MV-4-11 (cell line): ENCODE measurements at places on chromosomes 12 and 14.

DNA sequence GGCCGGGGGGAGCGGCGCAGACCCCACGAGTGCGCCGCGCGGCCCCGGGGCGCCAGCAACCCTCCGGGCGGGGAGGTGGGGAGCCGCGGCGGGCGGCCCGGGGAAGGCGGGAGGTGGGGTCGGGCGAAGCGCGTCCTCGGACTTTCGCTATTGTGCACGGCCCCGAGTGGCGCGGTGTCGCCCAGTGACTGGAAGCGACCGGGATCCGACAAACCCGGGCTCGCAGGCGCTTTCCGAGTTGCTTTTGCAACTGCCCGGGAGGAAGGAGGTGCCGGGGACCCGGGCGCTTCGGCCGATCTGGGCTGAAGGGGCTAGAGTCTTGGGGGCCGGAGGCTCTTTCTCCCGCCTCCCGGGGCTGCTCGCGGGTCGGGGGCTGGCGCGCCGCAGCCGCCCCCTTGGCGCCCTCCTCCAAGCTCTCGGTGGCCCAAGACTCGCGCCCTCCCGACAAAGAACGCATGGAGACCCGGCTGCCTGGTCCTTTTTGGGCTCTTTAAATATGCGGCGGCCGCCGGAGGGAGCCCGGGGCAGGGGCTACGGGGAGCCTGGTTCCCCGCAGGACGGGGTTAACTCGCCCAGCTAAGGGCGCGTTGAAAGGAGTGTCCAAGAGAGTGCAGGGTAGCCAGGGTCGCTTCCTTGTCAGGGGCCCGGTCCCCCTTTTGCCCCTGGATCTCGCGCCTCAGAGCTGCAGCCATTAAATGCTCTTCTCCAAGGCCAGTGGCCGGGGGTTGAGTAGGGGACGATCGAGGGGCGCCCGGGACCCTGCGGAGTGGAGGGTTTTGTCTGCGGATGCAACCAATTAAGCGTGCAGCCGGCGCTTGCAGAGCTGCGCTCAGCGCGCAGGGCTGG, 1.4 kb downstream of the HMGA2 start:
- no peak for DNase-seq

- DNase-seq = no peak
These were observed 62.6 kb downstream of the SMUG1 start for GRCh38 chr12:54126029-54126695.

- peak; percentile 37 for DNase-seq
These were observed 8.7 kb upstream of the SDSL start for GRCh38 chr12:113413488-113413939.

DNA sequence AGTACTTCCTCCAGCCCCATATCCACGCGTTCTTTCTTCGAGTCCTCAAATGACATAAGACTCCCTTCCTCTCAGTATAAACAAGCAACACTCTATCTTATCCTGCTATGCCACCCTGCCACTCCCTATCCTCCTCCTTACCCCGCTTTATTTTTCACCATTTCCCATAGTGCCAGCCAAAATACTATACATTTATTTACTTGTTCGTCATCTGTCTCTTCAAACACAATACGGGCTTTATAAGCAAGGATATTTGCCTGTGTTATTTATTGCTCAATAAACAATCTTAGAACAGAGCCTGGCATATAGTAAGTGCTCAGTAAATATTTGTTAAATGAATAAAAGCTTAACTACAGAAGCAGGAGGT, 444.9 kb downstream of the EGLN3 start:
- no peak for DNase-seq

GRCh38 chr12:61902403-61902802, 357.8 kb upstream of the USP15 start:
- no peak for DNase-seq

DNA sequence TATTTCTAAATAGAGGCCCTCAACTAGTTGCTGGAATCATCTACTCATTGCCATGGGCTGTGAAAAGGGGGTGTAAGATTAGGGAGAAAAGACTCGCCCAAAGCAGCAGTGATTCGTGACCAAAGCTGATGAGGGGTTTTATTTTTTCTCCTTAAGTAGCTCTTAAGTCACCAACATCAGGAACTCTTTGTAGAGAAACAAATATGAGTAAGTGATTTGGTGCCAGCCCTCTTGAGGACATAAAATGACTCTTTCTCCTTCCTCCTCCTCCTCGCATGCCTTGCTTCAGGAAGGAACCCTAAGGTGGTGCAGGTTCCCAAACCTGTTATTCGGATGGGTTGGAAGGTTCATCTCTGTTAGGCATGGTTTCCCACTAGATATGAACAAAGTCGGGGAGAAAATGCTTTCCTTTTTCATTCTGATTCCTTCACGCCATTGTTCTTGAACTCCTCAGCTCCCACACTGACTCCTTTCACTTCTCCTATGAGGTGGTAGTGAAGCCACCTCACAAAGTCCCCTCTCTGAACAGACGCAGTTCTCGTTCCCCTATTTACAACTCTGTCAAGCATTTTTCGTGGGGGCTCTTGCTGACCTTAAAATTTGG, 113.4 kb downstream of the ETV6 start:
- DNase-seq = peak; percentile 75

DNA sequence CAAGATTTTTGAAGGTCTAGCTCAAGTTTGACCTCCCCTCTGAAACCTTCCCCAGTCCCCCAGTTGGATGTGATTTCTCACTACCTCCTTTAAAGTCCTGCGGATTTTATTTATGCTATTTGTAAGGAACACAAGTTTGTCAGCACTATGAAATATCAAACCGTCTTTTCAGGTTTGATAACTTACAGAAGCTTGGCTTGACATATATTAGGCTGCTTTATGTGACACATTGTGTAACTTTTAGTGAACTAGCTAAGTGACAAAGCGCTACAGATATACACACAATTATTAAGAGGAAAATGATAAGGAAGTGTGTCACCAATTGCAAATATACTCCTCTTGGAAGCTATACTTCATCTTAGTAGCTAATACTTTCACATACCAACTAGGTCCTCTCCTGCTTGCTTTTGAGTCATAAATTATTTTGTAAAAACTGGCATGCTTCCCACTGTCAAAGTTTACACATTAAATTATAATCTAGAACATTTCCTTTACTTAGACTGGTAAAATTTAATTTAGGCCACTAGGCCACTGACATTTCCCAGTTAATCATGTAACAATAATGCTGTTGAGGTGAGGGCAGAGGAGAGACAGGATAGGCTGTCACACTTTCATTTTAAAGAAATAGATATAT, 149.5 kb downstream of the TMTC3 start:
- no peak for DNase-seq

DNA sequence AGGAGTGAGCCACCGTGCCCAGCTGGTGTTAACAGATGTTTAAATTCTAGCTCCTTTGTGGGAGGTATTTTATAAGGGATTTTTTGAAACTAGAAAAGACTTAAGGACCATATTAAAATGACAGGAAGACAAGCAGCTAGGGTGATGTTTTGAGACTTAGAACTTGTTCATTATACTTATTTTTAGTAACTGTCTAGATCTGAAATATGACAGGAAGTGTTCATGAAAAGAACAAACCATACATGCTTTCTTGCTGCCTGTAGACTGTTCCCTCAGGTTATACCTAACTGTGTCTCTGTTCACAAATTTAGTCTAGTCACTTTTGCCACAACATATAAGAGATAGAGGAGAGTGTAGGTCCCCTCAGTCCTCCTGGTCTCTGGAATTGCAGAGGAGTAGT, 36.9 kb upstream of the KCNH3 start:
- DNase-seq = no peak

- no peak for DNase-seq
These were observed 111.9 kb downstream of the CALM1 start for GRCh38 chr14:90508536-90509254.

DNA sequence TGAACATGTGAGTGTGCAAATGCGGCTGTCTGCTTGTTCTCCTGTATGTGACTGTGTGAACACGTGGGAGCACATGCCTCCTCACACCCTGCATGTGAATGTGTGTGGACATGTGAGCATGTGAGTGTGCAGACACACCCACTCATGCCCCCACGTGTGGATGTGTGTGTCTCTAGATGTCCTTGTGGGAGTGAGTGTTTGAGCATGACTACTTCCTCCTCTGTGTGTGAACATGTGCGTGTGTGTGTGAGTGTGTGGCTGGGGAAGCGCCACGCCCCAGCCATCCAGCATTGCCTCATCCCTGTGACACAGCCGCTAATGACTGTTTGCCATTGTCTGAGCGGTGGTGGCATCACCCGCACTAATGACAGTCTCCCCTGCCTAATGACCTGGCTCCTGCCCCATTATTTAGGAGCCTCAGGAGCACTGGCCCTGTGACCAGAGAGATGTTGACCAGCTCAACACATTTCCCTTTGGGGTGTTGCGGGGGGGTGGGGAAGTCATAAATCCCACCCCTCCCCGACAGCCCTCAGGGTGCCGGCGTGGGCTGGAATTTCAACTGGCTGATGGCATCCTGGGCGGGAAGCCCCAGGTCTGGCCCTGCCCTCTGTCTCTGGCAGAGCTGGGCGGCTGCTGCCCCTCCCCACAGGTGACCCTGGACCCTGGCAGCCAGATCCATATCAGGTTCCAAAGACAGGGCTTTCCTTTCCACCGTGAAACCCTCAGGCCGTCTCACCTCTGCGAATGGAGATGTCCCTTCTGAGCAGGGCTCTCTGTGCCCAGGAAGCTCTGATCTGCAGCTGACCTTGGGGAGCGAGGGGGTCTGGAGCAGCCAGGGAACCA, 11.5 kb upstream of the KRT80 start:
- peak; percentile 98 for DNase-seq

DNA sequence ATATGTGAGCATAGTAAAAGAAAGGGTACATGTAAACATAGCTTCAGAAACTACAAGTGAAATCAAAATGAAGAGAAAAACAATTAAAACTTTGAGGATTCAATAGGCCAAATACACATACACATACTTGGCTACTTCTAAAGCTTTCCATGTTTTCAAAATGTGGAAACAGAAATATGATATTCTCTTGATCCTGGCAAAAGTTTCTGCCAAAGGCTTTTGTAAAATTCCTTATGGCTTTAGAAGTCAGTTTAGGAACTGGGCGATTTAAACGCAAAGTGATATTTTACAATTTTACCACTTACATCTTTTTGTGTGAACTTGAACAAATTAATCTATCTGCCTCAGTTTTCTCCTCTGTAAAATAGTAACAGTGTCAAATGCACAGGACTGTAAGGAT, 756.4 kb downstream of the C12orf50 start:
- no peak for DNase-seq

GRCh38 chr14:74202113-74202512, 37.1 kb upstream of the VSX2 start:
- DNase-seq = peak; percentile 5

DNA sequence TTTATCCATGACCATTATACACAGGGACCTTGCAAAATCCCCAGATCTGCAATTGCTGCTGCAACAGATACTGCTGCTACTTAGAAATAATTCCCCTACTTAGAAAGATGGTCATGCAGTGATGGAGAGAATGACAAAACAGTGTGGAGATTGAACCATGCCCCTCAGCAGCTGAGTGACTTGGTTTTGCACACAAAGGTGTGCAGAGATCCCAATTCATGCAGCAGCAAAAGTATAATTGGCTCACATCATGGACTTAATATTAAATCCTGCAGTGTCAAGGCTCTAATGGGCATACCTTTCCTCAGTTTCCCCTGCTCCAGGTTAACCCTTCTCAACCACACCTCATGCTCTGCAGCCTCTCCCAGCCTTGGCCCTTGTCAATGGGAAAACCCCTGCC, 3.0 kb upstream of the KRT78 start:
- DNase-seq = no peak

DNA sequence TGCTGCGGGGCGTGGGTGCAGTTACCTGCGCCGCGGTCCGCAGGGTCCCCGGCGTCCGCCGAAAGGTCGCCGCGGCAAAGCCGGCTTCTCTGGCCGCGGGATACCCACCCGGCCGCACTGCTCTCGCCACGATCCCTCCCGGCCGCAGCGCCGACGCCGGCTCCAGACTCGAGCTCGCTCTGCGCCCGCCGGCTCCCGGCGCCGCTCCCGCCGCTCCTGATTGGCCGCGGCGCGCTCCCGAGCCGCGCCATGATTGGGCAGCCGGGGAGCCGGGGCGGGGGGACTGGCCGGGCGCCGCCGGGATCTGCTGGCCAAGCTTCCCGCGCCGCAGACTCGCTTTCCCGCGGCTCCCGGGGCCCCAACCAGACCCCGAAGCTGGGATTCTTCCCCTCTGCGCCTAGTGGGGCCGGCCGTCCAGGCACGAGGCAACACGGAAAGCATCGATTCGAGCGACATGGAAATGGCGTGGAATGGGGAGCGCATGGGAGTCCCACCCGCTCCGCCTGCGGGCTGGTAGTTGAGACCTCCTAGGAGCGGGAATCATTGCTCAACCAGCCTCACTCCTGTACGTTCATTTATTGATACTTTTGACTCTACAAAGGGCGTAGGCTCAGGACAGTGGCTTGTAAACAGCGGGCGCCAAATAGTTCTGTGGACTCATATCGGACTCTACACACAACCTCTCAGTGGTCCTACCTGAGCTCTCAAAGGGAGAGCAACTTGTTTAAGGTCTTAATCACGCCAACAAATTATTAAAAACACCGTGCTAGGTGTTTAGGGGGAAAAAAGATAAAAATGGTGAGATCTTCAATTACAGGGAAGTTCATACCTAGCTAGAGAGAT, 36.4 kb upstream of the STON2 start:
- DNase-seq = peak; percentile 38

DNA sequence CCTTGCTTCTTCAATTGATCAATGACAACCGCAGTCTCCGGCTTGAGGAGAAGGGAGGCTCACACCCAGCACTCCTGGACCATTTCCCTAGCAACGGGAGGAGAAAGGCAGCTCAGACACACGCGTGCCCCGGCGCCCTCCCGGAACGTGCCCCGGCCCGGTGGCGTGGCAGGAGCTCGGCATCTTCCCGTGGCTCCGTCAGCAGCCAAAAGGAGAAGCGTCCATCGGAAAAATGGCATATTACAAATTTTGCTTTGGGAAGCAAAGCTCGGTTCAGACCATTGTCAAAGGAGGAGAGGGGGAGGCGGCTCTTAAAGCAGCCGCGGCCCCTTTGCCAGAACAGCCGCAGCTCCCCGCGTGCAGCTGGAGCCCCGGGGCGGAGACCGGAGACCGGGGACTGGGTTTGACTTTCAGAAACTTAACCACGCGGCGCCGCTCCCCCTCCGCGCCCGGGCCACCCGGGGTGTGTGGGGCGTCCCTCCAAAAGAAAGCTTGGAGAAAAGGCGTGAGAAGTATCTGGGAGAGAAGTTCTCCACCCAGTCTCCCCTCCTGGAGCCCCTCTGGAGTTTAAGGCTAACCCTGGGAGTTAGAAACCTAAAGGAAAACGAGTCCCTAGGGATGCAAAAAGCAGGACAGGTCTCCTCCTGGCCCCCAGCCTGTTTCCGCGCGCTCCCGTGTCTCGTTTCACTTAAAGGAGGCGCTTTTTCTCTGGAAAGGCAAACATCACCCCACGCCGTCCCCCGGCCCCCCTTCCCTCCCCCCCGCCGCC, 545 bp downstream of the PPFIA2 start:
- no peak for DNase-seq
